Kidney capillary endothelial cell (primary cell): ENCODE measurements at places on chromosomes 12 and 14.
A peak's percentile ranks its signal among the peaks of the same experiment; 100 is the strongest.

DNA sequence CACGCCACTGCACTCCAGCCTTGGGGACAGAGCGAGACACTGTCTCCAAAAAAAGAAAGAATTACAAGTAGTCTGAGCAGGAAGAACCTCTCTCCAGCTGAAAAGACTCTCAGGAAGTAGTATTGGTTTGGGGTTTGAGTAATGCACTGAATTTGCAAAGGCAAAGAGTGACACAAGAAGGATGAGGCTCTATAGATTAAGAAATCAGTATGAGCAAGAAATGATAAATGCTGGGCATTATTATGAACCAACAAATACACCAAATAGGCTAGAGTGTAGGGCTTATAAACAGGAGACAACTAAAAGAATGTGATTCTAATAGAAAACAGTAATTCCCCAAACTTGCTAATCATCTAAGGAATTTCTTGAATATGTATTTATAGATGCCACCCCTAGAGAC, 2.6 kb upstream of the SLC35E3 start:
- DNase-seq: no peak

GRCh38 chr14:93079865-93080403, 35.8 kb downstream of the ITPK1 start:
- no peak for DNase-seq

GRCh38 chr14:55579724-55580469, at the start of gene KTN1:
Gene KTN1, plus strand, starts transcription at chr14:55580207. Its CDS starts 31,842 bp downstream, at chr14:55612049.
- DNase-seq: peak; percentile 80

GRCh38 chr12:5295151-5295550, 136.8 kb upstream of the NTF3 start:
- DNase-seq: no peak

DNA sequence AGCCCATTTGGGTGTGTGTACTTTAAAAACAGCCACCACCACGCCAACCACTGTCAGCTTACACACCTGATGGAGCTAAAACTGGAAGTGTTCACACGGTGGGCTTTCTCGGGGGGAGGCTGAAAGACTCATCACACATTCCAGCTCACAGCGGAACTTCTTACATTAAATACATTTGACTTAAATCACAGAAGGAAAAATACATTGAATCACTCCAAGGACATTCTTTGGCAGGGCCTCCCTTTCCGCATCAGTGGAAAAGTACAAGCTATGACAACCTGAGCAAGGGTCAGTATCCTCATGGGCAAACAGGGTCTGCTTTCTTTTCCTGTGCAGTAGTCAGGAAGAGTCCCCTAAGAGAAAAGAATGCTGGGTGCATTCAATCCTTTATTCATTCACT, 31.0 kb upstream of the TC2N start:
- no peak for DNase-seq

GRCh38 chr14:100306998-100307765, 938 bp upstream of the SLC25A29 start:
- DNase-seq: peak; percentile 22

DNA sequence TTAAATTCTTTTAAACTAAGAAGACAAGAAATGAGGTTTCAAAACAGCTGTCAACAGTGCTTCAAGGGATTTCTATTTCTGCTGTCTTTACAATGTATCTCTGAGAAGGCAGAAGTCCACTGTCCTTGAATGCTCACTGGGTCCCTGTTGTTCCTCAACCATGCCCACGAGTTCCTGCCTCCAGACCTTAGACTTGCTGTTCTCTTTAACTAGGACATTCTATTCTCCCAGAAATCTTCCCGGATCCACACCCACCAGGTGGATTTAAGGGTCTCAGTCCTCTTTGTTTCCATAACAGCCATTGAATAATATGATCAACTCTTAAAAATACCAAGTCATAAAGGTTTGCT, 6.7 kb upstream of the SLC41A2 start:
- DNase-seq: no peak

- no peak for DNase-seq
Measured at GRCh38 chr12:3841783-3842182, 31.4 kb downstream of the PARP11 start.

GRCh38 chr12:45696049-45696448, 33.5 kb upstream of the ARID2 start:
- no peak for DNase-seq

GRCh38 chr12:92234533-92234932, 88.9 kb upstream of the BTG1 start:
- DNase-seq: no peak
